ENCODE measurements at places on chromosomes 16 and 17.

DNA sequence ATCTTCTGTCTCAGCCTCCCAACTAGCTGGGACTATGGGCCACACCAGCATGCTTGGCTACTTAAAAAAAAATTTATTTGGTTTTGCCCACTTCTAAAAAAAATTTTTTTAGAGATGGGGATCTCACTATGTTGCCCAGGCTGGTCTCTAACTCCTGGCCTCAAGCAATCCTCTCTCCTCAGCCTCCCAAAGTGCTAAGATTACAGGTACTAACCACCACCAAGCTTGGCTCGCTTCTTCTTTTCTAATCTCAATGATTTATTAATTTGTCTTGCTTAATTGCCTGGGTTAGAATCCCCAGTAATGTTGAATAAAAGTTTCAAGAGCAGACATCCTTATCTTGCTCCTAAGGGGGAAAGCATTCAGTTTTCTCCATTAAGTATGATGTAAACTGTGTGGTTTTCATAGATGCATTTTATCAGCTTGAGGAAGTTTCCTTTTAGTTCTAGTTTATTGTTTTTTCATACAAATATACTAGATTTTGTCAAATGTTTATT, 65.8 kb upstream of the NACA2 start:
- no peak for DNase-seq

DNA sequence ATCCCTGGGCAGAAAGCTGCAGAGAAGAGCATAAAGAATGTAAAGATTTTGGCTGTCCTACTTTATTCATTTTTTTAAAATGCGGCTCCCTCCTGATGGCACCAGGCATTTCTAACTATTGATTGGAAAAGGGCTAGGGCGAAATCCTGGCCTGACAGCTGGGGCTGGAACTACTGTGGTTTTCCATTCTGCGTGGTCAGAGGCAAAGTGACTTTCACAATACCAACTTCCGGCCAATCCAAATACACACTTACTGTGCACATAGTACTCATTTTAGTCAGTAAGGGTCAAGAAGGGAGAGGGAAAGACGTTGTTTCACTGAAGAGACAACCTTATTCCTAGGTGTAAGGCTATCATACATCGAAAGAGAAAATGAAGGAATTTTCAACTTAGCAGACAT, 113.8 kb upstream of the PMFBP1 start:
- DNase-seq = no peak

GRCh38 chr17:39791111-39791992, 53.6 kb downstream of the GRB7 start:
- DNase-seq = no peak

DNA sequence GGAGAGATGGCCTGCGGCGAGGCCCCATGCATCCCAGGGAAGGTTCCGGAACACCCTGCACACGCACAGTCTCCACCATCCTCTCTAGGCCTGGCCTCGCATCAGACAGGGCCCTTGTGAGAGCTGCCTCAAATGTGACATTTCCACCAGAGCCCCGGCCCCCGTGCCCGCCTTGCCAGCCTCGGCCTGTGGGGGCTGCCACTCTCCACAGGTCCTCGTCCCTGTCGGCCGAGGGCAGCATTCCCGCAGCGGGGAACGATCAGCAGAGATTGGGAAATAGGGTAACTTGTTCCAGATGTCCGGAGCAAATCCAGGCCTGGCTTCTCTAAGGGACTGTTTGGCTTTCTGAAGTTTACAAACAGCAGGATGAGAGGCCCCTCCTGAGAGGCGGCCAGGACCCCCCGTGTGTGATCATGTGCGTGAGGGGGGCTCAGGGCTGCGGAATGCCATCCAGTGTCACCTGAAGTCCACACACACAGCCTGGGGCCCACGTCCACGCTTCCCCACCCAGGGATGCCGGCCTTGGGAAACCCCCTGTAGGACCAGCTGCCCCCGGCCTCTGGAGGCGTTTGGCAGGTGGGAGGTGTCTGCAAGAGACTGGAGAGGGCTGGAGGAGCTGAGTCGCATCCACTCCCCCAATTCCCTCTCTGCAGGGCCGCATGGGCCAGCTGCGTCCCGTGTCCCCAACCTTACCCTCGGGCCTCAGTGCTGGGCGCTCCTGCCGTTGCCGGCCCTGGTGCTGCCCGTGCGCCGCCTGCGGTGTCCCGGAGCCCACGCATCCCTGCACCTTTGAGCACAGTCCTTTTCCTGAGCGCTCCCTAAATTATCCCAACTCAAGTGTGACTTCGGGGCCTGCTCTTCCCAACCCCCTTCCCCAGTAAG, 70.4 kb downstream of the ZDHHC7 start:
- no peak for DNase-seq

GRCh38 chr16:50967827-50968612, 183.1 kb downstream of the SALL1 start:
- DNase-seq = no peak

DNA sequence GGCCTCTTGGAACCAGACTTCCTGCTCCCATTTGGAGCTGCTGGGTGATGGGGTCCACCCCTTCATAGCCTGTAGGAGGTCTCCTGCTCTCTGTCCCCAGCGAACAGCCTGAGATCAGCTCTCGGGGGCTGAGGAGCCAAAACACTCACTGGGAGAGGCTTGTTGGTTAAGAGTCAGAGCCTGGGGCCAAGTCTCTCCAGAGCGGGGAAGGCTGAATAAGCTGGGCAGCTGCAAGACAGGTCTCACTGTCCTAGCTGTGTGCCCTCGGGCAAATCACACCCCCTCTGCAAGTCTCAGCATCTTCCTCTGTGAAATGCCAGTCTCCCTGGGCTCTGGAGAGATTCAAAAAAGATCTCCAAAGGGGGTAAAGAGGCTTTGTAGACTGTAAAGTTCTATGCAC, 174.6 kb downstream of the WSCD1 start:
- DNase-seq = no peak

GRCh38 chr16:85243308-85243707, 131.0 kb upstream of the CIBAR2 start:
- DNase-seq = no peak

DNA sequence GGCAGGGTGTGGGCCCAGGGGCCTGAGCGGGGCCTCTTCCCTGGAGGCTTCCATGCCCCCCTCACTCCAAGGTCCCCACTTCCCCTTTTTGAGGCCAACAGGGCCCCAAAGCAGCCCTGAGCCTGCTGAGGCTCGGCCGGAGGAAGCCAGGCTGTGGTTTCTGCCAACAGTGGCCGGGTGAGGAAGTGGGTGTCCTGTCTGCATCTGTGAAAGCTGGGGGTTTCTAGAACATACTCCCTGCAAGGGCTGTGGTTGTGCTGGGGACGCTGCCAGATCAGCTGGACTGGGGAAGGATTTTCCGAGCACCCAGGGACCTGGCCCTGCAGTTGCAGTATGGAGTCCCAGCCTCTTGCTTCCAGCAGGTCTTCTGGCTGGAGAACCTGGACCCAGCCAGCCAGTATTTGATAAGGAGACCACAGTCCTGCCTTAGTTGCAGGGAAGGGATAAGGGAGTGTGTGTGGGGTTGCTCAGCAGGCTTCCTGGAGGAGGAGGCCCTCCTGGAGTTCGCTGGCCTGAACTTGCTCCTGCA, 15.7 kb downstream of the ADCY7 start:
- no peak for DNase-seq

- DNase-seq = no peak
Observed at GRCh38 chr17:2174468-2175293, 119.8 kb downstream of the HIC1 start.

DNA sequence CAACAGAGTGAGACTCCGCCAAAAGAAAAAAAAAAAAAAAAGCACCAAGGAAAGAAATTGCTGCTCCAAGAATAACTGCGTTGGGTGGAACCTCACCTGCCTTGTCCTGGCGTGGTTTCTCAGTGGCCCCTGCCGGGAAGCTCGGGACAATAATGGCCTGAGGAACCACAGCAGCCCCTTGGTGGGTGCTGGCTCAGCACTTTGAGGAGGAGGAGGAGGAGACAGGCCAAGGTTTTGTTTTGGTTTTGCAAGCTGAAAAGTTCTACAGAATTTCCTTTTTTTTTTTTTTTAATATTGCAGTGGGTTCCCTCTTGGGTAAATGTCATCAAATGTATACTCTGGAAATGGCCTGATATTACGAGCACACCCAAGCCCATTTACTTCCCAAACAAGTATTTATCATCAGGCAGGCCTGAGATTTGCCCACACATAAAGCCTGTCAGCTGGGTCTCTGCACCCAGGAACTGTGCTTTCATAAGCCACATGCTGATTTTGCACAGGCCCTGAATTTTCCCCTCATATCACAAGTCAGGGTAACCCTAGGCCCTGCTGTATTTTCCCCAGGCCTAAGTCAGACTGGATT, 78.3 kb downstream of the SOCS1 start:
- no peak for DNase-seq

DNA sequence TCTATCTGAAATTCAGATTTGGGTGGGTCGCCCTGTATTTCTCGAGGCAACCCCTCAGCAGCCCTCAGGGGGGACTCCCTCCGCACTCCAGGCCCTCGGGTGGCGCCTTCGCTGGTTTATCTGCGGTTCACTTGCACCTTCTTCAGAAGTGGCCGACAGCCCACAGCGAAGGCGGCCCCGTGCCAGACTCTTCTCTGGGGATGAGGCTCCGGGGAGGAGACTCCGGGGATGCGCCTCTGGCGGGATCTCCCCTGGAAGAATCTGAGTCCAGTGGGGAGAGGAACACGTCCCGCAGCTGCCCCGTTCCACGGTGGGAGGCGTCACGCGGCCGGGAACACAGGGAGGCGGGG, 63.9 kb upstream of the DNAJA2 start:
- DNase-seq = no peak

GRCh38 chr17:79424471-79425185, 186.2 kb downstream of the RBFOX3 start:
- DNase-seq = no peak

DNA sequence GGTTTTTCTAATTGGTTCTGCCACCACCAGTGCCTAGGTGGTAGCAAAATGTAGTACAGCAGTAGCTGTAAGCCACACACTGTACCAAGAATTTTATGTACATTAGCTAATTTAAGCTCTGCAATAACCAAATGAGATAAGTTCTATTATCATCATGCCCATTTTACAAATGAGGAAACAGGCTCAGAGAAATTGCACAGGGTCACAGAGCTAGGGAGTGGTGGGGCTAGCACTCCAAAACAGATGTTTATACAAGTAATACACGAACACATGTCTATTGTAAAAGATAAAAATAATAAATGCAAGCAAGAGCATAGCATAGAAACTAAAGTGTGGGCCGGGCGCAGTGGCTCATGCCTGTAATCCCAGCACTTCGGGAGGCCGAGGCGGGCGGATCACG, 13.6 kb downstream of the RSAD1 start:
- DNase-seq = no peak

- no peak for DNase-seq
Observed at GRCh38 chr17:51425773-51426172, 165.4 kb downstream of the UTP18 start.

DNA sequence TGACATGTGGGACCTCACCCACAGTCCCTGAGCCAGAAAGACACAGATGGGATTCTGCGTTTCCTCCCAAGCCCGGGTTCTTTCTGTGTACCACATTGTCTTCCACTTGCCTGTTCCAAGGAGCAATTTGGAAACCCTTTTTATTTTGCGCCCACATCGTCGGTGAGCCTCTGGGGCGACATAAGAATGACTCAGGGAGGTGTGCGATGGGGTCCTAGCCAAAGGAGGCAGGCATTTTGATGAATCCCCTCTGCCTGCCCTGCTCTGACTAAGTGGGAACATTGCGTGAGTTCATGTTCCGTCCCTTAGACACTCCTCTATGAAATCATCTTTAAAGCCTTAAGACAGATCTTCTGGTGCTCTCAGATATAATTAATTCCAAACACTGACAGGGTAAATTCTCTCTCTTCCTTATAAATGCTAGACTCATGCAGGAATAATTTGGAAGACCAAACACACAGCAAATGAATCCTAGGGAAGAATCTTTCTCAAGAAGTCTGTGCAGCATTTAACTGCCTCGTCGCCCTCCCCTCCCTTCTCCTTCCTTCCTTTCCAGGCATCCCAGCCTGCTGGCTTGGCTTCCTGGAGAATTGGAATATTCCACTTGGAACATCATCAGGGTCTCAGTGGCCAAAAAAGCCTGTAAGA, 52.7 kb upstream of the FOXF1 start:
- DNase-seq = peak; percentile 88

DNA sequence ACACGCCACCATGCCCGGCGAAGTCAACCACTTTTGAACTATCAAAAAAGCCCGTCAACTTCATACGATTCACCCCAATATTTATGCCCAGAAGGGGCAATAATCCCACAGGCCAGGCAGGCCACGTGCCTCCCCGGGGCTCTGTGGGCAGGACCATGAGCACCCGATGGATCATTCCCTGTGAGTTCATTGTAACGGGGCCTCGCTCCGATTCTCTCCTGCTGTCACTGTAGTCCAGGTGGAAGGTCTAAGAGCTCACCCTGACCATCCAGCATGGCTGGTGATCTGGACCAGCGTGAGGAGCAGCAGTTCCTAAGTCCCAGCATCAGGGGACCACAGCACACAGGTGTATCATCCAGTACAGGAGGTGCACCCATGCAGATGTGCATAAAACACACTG, 77.5 kb upstream of the DOC2B start:
- DNase-seq = no peak

DNA sequence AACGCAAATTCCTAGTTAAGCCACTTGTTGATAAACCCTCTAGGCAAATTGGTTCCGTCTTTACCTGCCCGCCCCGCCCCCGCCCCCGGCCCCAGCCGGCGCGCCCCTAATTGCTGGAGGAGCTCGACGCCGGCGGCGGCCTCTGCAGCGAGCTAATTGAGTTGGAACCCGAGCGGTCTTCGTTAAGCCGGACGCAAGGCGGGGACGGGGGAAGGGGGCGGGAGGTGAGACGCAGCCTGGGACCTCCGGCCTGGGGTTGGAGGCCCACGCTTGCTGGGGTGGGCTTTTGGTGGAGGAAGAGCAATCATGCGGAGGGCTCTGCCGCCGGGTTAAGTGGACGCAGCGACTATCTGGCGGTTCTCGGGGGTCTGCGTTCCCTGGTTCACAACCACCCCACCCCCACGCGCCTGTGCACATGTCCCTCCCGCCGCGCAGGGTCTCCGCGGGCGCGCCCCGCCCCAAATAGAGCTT, 12.7 kb upstream of the FOXF1 start:
- no peak for DNase-seq

GRCh38 chr17:65388911-65389310, 172.5 kb downstream of the AXIN2 start:
- DNase-seq = peak; percentile 50

- no peak for DNase-seq
Observed at GRCh38 chr17:72494566-72494965, 373.7 kb downstream of the SOX9 start.

DNA sequence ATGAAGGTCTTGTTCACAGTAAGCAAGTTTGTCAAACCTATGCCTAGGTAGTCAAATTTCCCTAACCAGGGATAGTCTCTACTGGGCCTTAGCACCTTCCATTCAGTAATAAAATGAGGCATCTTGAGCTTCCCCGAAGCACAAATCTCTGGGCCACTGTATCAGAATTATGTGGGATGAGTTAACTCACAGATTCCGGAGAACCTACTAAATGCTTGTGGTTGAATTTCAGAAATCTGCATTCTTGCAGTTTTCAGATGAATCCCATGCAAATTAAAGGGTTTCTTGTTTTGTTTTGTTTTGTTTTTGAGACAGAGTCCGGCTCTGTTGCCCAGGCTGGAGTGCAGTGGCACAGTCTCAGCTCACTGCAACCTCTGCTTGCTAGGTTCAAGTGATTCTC, 478.8 kb upstream of the HSBP1 start:
- DNase-seq = no peak
